PC-9 (cell line): ENCODE measurements at places on chromosomes 6 and 20.

DNA sequence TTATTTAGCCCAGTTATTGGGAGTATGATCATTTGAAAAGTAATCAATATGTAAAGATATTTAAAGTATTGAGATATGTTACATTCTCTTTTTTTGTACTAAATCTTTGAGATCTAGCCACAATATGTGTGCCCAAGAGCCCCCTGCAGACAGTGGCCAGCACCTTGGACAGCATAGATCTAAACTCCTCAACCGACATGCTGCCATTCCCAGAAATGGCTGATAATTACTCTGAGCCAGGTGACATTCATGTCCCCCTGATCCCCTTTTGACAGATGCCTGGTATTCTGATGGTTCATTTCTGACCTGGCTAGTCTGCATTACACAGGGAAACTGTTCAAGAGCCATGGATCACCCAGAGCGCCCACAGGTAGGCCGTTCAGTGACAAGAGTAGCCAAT lies 177.1 kb downstream of the ZDHHC14 start:
- DNase-seq: no peak

DNA sequence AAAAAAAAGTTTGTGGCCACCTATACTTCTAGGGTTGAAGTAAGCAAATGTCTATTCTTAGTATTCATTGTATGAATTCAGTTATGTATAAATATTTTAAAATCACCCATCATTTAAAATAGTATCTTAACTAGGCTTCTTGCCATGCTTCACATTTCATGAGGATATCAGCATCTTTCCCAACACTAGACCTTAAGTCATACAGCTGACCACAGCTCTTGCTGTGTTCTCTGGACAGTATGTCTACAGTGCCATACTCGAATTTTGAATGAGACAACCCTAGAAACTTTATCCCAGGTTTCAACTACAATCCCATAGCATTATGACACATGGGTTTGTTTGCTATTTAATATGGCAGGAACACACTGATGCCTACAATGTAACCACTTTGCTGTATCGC lies 5.2 kb downstream of the TXNDC5 start:
- no peak for DNase-seq

- no peak for DNase-seq
These were observed 54.2 kb downstream of the ARMC2 start for GRCh38 chr6:108902382-108902792.

GRCh38 chr6:151753581-151753980 lies 53.9 kb upstream of the ESR1 start:
- DNase-seq: no peak

DNA sequence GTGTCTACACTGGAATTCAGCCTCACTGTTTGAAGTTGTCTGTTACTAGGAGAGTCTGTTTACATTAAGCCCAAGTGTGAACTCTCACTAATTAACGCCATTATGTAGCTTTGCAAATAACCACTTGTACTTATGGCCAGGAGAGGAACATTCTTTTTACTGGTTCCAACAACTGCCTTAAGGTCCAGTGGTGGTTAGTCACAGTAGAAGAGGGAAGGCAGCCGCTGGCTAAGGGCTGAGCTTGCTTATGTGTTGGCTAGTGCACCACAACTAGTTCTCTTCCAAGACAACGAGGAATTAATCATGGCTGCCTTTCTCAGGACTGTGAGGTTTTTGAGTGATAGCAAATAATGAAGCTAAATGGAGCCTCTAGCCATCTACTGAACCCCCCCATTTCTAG lies 14.9 kb upstream of the SLC22A23 start:
- no peak for DNase-seq

- DNase-seq: no peak
These were observed 114.6 kb upstream of the FOXQ1 start for GRCh38 chr6:1197309-1197708.

GRCh38 chr6:142302421-142303175 lies 791 bp downstream of the ADGRG6 start:
- DNase-seq: peak; percentile 76

GRCh38 chr6:51339728-51340127 lies 521.1 kb downstream of the TFAP2B start:
- DNase-seq: no peak

DNA sequence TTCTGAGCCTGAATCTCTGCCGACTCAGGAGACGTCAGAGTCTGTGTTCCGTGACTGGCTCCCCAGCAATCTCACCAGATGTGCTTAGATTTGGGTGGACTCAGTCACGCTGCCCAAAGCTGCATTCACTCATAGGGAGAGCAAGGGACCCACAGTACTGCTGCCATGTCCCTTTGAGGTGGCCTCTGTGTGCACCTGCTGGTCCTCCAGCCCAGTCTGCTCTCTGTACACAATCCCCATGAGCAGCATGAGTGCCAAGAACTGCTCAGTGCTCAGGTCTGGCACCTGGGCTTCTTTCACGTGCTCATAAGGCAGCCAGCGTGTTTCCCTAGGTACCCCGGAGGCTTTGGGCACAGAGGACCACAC lies 44.2 kb upstream of the TIAM2 start:
- no peak for DNase-seq

DNA sequence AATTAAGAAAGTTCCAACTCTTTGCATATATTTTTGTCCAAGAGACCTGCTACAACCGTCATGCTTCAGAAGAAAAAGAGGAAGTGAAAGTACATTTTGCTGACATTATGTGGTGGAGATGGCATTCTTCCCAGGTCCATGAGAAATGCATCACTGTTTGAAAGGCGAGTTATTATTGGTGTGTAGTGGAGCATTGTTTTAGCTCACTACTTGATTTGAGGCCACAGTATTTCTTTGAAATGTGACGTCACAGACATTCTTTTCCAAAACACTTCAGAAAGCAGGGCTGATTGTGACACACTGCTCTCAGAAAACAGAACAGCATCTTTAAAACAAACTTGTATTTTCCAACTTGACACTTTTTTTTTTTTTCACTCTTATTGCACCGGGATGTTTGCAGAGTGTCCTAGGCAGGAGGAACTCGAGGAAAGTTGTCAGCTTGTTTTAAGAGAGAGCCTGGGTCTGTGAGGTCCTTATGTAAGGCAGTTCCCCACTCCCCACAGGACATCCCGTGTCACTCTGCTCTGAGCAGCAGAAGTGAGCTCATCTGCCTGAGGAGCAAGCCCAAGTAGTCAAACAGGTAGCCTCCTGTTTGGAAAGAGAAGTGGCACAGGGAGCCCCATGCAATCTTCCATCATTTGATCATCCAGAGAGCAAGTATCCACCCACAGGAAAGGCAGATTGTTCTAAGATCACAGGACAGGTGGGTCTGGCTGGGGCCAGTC lies 1.1 kb downstream of the SPTLC3 start:
- DNase-seq: peak; percentile 72

- DNase-seq: no peak
These were observed 643.2 kb upstream of the NOX3 start for GRCh38 chr6:156098839-156099238.

DNA sequence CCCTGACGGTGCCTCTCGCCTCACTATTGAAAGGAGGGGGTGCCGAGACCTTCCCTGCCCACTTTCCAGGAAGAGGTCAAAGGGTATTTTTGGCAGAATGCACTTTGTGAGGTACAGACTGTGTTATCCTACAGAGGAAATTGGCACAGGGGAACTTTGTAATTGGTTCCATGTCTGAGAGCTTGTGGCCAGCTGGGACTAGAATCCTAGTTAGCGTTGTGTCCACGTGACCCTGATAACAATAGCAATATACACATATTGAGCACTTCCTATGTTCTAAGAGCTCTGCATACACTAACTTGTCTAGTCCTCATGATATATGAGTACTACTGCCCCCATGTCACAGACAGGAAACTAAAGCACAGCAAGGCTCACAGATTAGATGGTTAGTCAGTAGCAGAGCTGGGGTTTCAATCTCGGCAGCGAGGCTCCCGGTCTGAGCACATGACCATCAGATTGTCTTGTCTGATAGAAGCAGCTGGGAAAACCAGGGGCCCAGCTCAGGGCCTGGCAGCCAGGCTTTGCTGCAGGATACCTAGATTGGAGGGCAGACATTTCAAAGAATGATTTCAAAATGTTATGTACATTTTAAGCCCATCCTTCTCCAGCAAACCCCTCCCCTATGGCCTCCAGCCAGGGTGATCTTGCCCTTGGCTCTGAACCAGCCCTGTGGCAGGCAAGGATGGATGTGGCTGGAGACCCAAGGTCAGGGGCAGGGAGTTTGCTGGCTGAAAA lies 1.4 kb downstream of the MAPK13 start:
- peak; percentile 57 for DNase-seq

DNA sequence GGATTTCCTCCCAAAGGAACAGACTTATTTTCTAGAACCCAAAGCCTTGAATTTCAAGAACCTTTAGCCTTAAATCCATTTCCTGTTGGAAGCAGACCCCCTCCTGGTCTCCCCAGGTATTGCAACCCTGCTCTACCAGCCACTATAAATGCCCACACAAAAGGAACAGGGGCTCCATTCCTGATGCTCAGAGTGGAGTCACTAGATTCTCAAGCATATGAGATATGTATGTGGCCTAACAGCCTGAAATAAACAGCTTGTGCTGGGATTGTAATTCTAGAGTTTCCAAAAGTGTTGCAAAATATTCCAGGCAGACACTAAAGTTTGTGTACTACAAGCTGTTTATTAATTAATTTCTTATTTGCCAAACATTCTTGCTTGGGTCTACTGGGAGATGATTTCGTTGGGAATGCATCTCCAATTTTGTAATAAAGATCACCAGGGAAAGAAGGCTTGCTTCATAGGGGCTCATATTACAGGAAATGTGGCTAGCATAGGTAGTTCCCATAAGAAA lies 44.8 kb downstream of the RIPOR3 start:
- DNase-seq: peak; percentile 45

- DNase-seq: no peak
These were observed 92.8 kb upstream of the BTN3A2 start for GRCh38 chr6:26272171-26272637.

DNA sequence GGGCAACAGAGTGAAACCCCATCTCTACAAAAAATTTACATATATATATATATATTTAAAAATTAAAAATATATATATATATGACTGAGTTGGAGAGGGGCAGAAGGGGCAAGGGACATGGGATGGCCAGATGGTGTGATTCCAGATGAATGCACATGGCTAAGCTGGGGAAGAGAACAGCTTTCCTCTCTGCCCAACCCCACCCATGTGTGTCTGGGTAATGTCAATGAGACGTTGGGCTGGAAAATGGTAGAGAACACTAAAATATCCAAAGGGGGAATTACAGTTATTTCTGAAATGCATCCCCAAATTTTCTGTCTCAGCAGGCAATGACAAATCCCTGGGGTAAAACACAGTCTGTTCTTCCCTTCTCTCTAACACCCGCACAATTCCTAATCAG lies 31.2 kb upstream of the CCND3 start:
- no peak for DNase-seq

- no peak for DNase-seq
These were observed 32.5 kb downstream of the GNAS start for GRCh38 chr20:58884966-58885365.

- peak; percentile 65 for DNase-seq
These were observed 33.4 kb downstream of the TNXB start for GRCh38 chr6:32075781-32076180.

GRCh38 chr6:162637317-162637716 lies 90.2 kb downstream of the PRKN start:
- no peak for DNase-seq

DNA sequence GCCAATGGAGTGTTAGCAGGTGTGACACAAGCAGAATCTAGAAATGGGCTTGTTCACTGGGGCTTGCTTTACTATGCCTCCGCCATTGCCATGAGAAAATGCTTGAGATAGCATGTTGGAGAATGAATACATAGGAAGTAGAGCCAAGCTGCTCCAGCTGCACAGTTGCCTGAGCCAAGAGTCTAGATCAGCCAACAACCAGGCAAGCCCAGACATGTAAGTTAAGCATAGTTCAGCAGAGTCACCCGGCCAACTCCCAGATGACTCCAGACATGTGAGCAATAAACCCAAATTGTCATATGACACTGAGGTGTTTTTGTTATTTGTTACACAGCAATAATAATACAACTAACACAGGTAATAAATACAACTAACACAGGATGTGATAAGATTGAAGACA lies 167.9 kb downstream of the HAO1 start:
- no peak for DNase-seq

DNA sequence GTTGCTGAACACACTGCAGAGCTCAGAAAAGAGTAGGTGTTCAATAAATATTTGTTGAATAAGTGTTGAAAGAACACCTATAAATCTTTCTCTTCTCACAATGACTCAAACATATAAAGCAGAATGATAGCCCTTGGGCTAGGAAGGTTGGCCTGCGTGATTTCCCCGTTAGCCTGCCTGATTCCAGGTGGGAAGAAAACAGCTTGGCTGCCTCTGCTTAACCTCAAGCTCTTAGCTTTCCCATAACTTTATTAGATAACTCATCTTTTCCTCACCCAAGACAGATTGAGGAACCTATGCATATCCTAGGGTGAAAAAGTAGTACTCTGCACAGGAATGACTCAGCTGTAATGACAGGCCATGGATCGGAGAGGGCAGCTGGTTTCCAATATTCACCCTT lies 300.3 kb upstream of the ID4 start:
- no peak for DNase-seq

GRCh38 chr6:38337819-38338465 lies 301.8 kb downstream of the BTBD9 start:
- no peak for DNase-seq

DNA sequence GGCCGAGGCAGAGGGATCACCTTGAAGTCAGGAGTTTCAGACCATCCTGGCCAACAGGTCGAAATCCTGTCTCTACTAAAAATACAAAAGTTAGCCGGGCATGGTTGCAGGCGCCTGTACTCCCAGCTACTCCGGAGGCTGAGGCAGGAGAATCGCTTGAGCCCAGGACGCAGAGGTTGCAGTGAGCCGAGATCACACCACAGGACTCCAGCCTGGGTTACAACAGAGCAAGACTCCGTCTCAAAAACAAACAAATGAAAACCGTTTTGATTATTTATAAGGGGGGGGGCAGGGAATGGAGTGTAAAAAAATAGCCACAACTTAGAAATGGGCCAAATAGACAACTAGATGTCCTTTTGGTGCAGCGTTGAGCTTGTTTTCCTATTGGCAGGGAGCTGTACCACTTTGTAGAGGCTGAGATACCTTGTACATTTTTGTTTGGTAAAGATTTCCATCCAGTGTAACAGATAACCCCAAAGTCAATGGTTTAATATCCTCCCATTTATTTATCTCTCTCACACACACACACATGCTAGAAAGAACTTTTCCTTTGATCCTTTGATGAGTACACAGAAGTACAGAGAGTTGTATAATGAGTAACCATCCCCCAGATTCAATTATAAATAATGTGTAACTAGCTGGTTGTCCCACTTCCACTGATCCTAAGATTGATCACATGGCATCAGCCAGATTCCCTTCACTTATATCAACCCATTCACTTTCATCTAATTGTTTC lies 477.5 kb downstream of the PRKN start:
- no peak for DNase-seq
